ENCODE measurements at places on chromosomes 13 and 19.

GRCh38 chr19:4267101-4267900 is 11.8 kb upstream of the SHD start:
- DNase-seq: peak; percentile 42

DNA sequence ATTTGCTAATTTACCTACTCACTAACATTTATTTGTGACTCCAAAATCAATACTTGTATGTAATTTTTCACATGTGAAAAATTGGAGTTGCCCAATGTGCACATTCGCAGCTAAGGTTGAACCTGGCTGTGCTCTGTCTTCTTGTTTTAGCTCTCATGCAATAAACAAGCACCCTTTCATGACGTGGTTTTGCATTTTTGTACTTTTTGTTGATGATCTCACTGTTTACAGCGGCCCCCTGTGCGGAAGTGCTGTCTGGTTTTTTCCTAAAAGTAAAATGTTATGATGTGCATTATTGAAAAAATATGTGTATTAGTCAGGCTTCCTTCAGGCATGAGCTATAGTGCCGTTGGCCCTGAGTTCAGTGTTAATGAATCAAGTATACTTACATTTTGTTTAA is 18.1 kb downstream of the DGKH start:
- DNase-seq: no peak

GRCh38 chr13:42485272-42485671 is 88.7 kb upstream of the TNFSF11 start:
- DNase-seq: no peak

DNA sequence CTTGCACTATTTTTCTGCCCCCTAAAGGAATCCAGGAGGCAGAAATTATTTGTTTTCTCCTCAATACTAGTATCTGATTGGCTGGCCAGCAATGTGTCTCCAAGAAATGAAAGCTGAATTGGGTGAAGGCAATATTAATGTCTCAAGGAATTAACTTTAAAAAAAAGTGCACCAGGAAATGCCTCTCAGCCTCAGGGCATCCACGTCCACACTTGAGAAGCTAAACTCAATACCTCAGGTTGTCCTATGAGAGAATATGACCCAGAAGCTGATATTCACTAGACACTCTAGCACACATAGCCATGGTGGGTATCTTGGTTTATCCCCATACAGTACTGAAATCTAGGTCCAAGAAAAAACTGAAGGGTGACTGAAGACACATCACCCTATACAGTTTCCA is 2.1 kb downstream of the ZNF91 start:
- no peak for DNase-seq
